Pancreas (tissue), 10 donors: ENCODE measurements at places on chromosomes 16 and 17. TPM values are rescaled to one million over a fixed set of nuclear protein-coding genes. Genes with fewer than 3 reads are reported as not detected.

DNA sequence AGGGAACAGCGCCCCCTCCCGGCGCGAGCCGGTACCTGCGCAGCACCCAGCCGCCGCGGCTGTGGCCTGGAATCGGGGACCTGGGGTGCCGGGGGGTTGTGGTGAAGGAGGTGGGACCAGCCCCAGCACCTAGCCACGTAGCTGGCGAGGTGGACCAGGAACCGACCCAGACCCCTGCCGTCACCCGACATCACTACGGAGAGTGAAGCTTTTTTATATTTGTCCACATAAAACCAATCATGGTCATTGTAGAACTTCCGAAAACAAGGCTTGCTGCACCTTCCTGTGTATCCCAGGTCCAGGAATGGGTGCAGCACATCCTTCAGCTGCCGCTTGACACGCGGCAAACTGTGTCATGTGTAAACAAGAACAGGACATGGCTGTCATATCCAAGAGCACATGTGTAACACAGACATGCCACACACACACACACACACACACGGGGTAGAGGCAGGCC lies 1.3 kb downstream of the HBQ1 start:
- DNase-seq: no peak

DNA sequence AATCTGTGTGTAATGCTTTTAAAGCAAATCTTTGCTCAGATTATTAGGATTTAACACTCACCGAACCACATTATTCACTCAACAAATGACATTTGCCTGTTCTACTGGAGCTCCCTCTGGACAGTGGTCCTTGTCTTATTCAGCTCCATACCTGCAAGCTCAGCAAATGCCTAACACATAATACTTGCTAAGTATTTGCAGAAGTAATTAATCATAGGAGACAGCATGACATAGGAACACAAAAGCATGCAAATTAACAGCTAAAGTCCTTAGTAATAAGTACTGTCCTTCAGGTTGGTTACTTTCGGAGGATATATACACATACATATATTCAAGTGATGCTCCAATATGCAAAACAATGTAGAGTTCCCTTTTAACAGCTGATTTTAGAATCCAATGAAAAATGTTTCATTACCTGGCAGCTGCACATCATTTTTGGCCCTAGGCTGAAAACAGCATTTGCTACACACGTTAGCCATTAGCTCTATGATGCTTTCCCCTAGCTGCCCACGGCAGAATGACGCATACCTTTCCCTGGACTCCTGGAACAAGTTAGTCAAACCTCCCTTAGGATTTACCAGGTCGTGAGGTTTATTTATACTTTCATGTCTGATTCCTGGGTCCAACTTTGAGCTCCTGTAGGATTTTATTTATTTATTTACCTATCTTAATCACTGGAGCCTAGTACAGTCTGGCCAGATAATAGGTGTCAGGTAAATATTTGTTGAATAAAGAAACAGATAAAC lies 8.6 kb downstream of the BRD7 start:
- DNase-seq: peak; percentile 56

- no peak for DNase-seq
Observed at GRCh38 chr16:79943736-79944135, 343.2 kb upstream of the MAF start.

DNA sequence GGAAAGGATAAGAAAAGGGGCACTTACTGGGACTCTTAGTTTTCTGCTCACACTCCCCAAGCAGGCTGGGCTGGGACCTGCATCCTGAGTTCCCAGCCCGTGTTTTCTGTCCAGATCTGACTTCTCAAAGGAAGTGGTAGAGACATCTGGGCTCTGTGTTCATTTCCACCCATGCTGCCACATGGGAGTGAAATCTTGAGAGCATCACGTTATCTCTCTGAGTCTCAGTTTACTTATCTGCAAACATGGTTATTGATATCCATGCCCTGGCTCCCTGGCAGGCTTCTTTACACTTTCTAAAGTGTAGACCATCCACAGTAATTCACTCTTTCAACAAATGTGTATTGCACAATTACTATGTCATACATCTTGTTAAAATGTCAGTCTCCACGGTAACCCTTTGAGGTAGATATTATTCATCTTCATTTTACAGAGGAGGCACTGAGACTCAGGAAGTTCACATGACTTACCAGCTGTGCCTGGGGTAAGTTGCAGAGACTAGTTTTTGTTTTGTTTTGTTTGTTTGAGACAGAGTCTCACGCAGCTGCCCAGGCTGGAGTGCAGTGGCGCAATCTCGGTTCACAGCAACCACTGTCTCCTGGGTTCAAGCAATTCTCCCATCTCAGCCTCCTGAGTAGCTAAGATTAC lies 3.4 kb downstream of the ZNF688 start:
- no peak for DNase-seq

- DNase-seq: no peak
Observed at GRCh38 chr17:73318836-73319235, 7.0 kb upstream of the CDC42EP4 start.

DNA sequence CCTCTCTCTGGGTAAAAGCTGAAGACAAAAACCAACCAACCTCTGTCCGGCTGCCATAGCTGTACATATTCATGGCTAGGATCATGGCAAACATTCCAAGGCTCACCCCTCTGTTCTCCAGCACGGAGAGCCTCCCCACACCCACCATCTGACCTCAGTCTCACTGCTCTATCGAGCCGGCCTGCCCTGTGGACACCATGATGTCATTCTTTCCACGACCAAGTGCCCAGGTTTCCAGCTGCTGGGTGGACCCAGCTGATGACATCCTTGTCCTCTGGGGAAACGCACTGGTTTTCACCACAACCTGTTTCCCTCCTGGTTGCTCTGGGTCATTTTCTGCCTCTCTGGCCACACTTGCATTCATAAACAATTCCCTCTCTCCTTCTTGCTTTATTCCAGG lies 67.7 kb downstream of the NDEL1 start:
- DNase-seq: no peak

- peak; percentile 80 for DNase-seq
Observed at GRCh38 chr16:57268804-57269800, 15.4 kb downstream of the PLLP start.

DNA sequence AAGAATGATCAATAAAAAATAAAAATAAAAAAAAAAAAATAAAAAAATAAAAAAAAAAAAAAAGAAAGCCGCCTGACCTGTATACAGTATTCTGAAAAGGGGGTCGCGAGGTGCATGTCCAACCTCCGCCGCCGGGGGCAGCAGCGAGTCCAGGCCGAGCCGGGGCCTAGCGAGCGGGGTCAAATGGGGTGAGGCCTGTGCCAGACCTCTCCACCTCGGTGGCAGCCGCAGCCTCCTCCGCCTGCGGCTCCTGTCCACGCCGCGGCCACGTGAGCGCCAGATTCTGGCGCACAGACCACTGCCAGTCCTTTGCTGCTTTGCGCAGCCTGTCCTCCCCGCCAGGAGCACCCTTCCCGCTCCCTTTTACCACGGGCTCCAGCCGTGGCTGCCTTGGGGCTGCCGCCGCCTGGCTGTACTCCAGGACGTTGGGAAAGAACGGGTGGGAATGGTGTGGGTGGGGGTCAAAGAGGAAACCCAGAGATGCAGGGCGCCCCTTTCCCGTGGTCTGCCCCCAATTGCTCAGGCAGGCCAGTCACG lies 2.4 kb upstream of the BCKDK start:
- DNase-seq: peak; percentile 96

DNA sequence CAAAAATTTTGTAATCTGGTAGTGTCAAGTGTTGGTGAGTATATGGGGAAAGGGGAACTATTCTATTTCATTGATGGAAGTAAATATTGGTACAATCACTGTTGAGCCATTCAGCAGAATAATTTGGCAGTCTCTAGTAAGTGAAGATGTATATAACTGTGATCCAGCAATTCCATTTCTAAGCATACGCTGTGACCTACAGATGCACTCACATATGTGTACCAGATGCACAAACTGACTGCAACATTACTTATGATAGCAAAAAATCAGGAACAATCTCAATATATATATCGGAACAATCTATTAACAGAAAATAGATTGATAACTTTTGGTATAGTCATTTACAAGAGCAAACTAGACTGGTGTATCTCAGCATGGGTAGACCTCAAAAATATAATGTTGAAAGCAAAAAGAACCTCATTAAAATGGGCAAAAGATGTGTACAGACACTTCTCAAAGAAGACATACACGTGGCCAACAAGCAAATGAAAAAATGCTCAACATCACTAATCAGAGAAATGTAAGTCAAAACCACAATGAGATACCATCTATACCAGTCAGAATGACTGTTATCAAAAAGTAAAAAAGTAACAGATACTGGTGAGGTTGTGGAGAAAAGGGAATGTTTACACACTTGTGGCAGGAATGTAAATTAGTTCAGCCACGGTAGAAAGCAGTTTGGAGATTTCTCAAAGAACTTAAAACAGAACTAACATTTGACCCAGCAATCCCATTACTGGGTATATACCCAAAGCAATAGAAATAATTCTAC lies 20.7 kb downstream of the ADAP2 start:
- DNase-seq: no peak

DNA sequence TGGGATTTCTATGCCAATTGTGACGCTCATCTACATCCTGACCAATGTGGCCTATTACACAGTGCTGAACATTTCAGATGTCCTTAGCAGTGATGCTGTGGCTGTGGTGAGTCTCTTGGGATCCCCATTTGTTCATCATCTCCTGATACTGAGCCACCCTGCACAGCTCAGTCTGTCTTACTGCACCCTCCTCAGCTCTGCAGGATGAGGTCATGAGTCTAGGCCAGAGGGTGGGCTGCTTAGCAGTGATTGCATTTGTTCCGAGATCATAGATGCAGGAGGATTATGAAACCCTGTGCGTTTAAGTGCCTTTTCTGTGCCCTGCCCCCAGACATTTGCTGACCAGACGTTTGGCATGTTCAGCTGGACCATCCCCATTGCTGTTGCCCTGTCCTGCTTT lies 19.5 kb downstream of the SLC7A6OS start:
- no peak for DNase-seq

DNA sequence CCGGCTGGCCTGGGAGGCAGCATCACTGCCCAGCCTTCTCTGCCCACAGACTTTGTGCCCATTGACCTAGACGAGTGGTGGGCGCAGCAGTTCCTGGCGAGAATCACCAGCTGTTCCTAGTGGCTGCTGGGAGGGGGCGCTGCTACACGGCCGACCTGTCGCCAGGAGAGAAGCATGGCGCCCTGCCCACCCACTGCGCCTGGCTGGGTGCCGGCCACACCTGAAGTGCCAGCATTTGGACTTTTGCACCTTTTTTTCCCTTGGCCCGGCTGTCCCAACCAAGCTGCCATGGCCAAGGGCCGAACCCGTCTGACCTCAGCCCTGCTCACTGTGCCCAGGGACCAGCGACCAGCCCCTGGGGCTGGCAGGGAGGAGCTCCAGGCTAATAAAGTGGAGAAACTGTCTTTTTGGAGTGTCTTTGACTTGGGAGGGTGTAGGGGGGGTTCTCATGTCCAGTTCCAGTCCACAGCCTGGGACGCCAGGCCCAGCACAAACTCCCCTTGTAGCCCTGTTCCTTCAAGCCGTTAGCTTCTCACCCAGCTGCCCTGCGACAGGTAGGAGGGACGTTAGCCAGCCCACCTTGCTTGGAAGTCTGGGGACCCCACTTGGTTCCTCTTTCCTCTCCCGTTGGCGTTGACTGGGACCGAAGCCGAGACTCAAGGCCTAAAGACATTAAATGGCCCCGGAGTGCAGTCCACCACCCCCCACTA lies 939 bp upstream of the WDR90 start:
- peak; percentile 85 for DNase-seq

DNA sequence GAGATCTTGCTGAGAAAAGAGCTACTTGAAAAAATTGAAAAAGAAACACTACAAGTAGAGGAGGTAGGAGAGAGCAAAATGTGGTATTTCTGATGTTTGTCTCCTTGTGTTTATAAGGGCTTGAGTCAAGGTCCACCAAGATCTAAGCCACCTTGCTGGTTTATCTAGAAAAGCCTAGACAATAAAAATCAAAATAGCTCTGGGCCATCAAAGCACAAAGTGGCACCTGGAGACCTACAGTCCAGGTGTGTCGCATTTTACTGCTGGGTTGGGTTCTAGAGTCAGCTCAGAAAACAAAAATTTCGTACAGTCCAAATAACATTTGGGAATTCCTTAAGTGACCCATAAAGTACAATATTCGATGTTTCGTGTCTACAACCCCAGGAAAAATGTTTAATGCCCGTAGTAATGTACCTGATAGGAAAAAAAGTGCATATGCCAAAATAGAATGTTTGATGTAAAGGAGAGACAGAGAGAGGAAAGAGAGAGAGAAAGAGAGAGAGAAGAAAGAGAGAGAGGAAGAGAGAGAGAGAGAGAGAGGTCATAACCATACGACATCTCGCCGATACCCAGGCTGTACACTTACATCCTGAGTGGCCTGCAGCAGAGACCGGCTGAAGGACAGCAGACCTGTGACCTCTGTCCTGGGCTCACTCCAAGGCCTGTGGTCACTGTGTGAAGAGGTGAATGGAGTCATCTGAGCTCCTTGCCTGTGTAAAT lies 27.1 kb downstream of the PRSS54 start:
- no peak for DNase-seq

- DNase-seq: no peak
Observed at GRCh38 chr17:76922084-76922483, 53.9 kb downstream of the MGAT5B start.

Gene TAF1C
- polyA plus RNA-seq: 130 TPM

Gene ATP1B2
- polyA plus RNA-seq: 1.3 TPM

Gene SMPD3
- polyA plus RNA-seq: 3.3 TPM

Gene C1QL1
- polyA plus RNA-seq: 29.3 TPM
